Fibroblast of skin of right quadriceps (primary cell): ENCODE measurements at places on chromosomes 12 and 14.
A peak's percentile ranks its signal among the peaks of the same experiment; 100 is the strongest.

DNA sequence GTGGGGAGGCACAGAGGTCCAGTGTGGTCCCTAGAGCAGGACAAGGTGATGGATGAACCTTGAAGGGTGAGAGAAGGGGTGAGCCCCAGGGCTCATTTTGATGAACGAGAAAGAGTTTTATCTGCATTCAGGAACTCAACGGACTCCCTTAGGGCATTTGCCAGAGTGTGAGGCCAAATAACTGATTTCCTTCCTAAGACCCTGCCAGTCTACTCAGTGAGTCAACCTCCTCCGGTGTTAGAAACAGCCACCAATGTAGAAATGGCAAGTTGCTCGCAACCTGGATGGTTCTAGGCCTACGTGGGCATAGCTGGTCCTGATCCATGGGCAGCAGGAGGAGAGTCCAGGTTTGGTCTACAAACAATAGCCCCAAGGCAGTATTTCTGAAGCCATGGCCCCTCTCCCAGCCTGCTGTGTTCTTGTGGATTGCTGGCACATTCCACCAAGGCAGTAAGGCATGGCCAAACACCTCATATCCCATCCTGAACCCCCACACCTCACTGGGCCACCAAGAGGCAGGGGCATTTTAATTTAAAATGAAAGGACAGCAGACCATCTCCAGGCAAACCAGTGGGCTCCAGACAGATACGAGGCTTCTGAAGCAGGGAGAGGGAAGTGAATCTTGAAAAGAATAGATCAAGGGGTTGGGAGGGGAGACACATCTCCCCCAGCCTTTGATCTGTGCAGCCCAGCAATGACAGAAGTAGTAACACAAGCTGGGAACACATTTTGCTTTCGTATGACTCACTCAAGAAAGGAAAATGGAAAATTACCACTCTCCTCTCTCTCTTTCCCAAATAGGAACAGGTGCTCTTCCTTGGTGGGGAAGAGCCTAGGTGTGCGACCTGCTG is 25.4 kb upstream of the TESC start:
- no peak for DNase-seq

GRCh38 chr12:32115404-32116104 is 8.9 kb downstream of the BICD1 start:
- peak; percentile 99 for DNase-seq

DNA sequence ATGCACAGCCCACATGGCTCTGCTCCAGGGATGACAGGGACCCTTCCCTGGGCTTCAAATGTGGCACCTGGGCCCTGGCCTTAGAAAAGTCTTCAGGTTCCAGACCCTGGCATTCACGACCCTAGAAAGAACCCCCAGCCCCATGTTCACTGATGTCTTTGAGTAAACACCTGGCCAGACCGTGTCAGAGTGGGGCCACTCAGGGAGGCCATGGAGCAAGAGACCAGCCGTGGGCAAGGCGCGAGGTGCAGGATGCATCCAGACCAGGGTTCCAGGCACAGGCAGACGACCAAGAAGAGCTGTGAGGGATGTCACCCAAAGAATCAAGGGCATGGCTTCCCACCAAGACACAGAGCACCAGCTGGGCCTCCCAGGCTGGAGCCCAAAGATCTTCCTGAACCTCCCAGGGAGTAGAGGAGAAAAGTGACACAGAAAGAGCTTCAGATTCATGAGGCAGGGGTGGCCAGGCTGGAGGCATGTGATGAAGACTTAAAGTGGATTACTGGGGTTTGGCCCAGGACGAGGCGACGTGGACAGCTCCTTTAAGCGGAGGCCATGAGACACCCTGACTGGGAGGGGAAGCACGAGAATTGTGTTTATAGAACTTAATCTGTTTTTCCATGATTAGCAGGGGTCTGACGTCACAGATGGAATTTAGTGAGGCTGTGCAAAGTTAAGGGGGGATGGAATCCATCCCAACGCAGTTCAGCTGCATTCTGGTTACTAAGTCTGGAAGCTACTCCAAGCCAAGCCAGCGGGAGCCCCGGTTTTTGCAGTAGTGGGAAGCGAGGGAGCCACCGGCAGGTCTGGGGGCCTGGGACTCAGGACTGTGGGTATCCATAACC is 61.6 kb downstream of the ARL6IP4 start:
- DNase-seq = peak; percentile 88

DNA sequence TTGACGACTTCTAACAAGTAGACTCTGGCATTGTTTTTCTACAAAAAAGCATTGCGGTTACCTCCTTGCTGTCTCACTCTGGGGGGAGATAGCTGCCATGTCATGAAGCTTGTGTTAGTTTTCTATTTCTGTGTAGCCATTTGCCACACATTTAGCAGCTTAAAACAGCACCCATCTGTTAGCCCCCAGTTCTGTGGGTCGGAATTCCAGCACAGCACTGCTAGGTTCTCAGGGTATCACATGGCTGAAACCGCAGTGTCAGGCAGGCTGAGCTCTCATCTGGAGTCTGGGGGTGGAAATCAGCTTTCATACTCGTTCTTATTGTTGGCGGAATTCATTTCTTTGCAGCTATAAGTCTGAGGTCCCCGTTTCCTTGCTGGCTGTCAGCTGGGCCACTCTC is 19.9 kb upstream of the STXBP6 start:
- DNase-seq = no peak

DNA sequence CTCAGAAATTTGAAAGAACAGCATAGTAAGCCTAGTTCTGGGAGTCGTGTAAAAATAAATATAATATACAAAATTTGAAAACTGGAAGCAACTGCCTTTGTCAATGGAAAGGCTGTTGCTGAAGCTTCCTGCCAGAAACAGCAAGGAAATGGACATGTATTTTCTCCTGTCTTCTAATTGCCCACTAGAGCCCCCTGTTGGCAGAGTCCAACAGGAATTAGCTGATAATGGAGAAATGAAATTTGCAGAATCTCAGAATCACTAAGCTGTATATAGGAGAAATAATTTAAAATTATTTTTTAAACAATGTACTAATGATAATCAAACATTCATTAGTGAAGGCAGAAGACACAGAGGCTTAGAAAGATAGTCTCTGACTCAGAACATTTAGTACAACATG is 414.8 kb downstream of the SLC6A15 start:
- DNase-seq = peak; percentile 49

DNA sequence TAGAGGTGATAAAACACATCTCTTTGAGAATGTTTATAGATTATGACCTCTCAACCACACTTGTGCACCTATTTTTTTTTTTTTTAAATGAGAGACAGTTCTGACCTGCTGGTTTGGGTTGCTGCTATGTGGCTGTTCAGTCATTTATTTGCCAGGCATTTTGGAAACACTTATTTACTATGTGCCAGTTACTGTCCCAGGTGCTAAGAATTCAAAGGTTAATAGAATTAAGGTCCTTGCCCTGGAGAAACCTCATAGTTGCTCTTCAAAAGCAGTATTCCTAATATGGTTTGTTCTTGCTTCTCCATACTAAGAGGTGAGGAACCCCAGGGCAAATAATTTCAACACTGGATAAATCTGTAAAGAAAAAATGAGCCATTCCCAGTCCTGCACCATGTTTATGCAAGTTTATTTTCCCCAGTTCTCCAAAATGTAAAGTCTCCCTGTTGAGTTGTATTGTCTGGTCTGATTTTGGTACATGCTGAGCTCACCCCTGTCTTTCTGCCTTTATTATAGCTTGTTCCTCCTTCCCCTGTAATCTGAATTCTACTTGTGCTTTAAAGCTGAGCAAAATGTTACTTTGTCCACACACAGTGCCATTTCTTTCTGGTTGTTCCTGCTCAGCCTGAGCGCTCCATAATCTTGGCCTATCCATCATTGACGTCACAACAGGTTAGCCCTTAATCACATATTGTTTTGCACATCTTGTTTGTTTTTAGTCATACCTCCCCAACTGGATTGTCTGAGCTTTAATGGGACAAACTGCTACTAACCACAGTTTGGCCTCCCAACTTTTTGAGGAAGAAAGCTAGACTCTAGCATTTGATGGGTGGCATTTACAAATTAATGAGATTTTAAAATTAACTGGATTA is 56.7 kb downstream of the SRGAP1 start:
- no peak for DNase-seq

- DNase-seq = no peak
Measured at GRCh38 chr12:9098463-9099026, 17.2 kb downstream of the A2M start.

GRCh38 chr12:120851944-120852343 is 52.2 kb downstream of the SPPL3 start:
- no peak for DNase-seq

GRCh38 chr12:117472983-117473382 is 111.6 kb upstream of the NOS1 start:
- no peak for DNase-seq

GRCh38 chr12:52657250-52657902 is 5.4 kb upstream of the KRT2 start:
- DNase-seq = no peak

DNA sequence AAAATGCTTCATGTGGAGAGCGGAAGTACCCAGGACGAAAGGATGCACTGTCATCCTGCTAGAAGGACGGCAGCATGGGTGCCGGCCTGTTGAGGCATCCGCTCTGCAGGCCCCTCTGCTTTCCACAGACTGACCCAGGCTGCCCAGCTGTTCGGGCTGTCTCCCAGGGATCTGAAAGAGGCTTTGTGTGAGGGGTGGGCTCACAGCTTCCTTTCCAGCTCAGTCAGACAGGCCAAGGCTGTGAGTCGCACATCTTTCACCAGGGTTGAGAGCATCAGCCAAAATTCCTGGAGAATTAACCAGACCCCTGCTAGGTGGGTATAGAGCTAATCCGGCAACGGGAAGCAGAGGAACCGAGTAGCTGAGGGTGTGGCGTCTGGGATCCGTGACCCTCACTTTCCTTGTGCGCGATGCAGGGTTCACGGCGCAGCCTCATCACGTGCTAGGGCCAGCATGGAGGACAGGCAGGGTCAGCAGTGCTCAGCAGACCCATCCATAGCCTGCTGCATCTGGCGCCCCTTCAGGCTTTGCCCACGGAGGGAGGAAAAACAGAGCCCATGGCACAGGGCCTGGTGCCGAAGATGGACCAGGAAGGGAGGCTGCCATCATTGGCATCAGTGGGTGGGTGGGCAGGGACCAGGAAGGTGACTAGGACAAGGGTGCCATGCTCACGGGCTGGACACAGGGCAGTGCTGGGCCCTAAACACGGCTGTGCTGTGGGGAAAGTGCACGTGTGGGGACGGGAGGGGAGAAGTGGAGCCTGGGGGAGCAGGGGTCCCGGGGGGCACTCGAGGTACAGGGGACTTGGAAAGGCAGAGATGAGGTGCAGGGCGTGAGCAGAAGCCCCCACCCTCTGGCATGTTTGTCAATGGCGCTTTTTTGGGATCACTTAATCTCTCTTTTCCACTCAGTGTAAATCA is 9.2 kb upstream of the SIVA1 start:
- peak; percentile 78 for DNase-seq

DNA sequence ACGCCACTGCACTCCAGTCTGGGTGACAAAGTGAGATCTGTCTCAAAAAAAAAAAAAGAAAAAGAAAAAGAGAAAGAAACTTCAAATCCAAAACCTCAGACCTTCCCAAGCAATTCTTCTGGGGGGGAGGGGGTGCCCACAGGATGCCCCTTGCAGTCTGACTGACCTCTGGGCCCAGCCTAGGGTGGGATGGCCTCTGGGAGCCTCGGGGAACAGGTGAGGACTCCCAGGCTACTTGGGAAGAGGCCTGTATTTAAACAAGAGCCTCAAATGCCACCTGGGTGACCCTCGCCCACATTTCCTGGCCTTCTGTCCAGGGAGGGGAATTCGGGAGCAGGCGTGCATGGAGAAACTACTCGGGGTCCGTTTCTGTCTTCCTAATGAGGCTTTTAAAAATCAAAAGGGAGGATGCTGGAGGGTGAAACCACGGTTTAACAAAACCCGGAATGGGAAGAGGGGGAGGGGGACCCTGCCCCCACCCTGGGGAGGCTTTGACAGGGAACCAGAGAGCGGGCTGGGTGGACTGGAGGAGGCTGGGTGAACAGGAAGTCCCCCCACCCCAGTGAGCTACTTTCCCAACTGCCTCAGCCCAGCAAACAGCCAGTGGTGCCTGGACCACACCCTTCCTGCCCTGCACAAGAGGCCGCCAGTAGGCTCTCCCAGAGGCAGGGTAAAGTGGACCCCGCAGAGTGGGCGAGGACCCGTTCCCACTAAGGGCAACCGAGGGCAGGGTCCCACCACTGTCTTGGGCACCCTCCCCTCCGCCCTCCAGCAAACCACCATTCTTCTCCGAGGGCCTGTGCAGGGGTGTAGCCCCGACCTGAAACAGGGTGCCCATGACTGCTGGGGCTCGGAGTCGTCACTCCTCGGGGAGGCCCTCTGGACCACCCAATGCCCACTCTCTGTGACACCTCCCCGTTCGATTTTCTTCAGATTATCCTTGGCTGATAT is 1.5 kb upstream of the FBRSL1 start:
- no peak for DNase-seq

GRCh38 chr12:21065845-21066244 is 65.1 kb upstream of the SLCO1B1 start:
- DNase-seq = no peak

GRCh38 chr12:87363497-87364084 is 665.6 kb downstream of the C12orf50 start:
- DNase-seq = no peak

- DNase-seq = no peak
Measured at GRCh38 chr14:20460458-20461224, 593 bp downstream of the PIP4P1 start.

GRCh38 chr12:19150273-19150900 is 20.9 kb downstream of the PLEKHA5 start:
- DNase-seq = peak; percentile 66

DNA sequence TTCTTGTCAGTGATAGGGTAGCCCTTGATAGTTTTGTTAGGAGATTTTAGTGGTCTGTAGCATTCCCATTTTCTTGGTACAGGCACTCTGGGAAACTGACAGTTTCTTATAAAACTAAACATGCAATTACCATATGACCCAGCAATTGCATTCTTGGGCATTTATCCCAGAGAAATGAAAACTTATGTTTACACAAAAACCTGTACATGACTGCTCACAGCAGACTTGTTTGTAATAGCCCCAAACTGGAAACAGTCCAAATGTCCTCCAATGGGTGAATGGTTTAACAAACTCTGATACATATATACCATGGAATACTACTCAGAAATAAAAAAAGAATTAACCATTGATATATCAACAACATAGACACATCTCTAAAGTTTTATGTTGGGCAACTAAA is 75.5 kb downstream of the BORCS5 start:
- DNase-seq = peak; percentile 84

DNA sequence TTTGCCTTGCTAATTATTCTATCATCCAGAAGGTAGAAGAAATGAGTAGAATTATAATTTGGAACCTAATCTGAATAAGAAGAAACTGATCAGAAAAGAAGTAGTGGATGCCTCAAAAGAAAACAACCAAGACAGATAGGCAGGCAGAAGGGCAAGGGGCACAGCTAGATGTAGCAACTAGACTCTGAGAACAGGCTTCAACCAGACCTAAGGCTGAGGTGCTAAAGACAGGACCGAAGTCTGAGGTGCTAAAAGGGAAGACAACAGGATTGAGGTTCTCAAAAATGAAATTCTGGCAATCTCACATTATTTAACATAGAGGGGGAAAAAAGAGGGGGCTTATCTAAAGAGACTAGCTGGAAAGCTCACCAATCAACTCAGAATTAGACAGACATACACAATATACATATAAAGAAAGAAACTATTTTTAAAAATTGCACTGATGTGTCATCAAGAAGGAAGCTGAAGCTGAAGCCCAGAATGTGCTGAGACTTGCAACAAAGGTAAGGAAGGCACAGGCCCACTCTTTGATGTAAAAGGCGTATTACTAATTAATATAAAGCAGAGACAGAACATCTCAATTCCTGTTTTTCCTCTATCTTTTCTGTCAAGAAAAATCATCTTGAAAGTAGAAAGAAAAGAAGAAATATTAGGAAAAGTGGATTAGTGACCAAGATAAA is 43.8 kb upstream of the CSRNP2 start:
- peak; percentile 13 for DNase-seq
